ENCODE measurements at places on chromosomes 2 and 18.

DNA sequence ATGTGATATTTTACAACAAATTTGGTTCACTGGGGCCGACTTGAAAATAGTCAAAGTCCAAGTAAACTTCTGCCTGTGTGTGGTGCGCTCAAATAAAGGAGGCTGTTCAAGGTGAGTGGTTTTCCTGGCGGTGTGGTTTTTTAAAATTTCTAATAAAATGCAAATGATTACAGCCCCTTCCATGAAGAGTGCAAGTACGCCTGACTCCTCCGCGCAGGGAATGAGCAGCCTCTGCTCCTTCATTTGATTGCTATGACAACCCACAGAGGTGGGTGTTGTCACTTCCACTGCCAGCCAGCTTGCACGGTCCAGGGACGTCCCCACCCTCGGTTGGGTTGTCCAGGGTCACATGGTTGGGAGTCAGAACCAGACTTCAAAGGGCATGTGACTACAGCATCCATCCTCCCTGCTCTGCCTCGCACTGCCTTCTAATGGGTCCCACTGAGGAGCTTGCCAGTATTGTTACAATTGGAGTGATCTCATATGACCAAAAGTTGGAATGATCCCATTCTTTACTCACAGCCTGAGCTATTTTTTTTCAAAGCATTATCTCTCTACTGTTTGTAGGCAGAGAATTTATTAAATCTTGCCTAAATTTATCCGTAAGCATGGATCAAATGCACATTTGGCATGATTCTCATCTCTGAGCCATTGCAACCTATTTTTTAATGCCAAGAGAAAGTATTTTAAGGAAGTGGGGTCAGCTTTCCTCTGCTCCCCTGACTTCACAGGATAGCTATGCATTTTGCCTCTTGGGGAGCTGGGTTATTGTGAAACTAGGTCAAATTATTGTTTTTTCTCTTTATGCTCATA lies 121.3 kb downstream of the AGAP1 start:
- no peak for DNase-seq

- no peak for DNase-seq
These were observed 66.7 kb downstream of the SKA1 start for GRCh38 chr18:50441501-50441900.

DNA sequence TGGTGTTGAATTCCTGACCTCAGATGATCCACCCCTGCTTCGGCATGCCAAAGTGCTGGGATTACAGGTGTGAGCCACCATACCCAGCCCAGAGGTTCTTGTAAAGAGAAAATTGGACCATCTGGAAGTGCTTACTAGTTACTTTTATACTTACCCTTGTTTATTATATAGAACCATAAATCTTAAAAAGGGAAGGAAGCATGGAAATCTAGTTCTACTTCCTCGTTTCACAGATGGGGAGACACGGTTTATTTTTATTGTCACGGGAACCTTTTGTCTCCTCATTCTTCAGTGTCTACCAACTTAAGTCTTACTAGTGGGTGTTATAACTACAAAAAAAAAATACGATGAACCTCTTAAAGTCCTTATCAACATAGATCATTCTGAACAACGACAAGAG lies 45.8 kb upstream of the PDK1 start:
- DNase-seq = no peak

DNA sequence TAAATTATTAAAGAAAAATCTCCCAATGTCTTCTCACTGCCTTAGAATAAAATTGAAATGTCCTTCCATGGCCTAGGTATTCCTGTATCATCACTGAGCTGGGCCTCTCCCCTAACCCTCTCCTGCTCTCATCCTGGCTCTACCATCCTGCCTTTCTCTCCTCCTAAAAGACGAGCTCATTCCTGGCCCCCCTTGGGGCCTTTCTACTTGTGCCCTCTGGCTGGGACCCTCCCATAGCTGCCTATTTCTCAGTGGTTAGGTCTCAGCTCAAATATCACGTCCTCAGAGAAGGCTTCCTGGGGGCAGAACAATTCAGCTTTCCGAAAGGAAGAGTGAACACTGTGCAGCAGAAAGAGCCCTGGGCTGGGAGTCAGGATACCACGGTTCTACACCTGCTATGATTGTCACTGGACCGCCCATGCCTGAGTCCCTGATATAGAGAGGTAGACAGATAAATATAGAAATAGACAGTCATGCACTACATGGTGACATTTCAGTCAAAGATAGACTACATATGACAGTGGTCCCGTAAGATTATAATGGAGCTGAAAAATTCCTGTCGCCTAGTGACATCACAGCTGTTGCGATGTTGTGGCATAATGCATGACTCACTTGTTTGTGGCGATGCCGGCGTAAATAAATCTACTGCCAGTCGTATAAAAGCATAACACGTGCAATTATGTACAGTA lies 9.4 kb downstream of the DNPEP start:
- no peak for DNase-seq

GRCh38 chr2:15732341-15733077 lies 140.8 kb downstream of the DDX1 start:
- DNase-seq = no peak

GRCh38 chr2:18855027-18855426 lies 265.7 kb upstream of the NT5C1B start:
- DNase-seq = no peak

DNA sequence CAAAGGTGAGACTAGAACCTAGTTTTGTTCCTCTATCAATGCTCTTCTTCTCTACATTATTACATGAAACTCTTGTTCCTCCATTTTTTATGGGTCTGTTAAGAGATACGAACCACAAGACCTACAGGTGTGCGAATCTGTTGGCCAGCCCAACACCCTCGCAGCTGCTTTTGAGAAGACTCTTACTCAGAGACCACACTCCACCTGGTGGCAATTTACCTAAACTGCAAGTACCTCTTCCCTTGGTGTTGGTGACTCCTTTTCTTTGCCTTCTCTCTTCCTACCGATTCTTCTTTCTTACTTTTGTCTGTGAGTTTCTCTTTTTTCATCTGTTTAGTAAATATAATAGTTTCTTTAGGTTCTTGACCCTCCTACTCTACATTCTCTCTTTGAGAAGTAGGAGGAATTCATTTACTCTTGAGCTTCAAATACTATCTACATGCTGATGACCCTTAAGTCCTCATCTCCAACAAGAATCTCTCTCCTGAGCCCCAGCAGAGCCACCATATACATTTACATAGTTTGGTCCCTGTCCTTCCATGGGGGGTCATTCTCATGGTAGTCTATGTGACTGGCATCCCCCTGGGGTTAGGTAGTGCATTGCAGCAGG lies 81.8 kb upstream of the GAREM1 start:
- peak; percentile 39 for DNase-seq

- no peak for DNase-seq
These were observed 181.7 kb upstream of the ETAA1 start for GRCh38 chr2:67215214-67216055.

DNA sequence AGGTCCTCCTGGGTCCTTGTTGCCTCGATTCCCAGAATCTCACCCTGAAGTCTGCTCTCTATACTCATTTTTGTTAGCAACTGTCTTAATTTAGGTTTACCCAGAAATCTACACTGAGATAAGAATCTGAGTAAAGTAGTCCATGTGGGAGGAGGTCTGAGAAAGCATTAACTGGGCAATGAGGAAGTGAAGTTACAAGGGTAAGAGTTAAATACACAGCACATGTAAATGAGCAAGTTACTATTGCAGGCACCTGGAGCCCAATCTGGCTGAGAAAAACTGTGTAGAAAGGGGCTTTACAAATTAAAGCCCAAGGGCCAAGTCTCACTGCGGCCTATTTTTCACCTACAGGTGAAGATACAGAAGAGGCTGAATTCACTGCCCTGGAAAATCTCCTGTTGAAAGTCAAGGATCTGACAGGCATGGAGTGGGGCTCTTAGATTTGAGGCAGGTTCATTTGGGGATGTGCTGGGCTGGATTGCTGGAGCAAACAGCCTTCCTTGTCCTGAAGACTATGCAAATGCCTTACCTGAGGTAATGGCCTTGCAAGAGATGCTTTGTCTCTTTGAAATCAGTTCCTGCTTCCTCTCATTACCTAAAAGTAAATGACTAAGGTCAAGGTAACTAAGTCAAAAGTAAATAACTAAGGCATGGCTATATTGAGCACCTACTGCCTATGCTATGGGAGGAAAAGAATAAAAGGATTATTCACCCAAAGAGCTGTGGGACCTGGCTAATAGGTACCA lies 84.4 kb upstream of the DYNAP start:
- DNase-seq = no peak

DNA sequence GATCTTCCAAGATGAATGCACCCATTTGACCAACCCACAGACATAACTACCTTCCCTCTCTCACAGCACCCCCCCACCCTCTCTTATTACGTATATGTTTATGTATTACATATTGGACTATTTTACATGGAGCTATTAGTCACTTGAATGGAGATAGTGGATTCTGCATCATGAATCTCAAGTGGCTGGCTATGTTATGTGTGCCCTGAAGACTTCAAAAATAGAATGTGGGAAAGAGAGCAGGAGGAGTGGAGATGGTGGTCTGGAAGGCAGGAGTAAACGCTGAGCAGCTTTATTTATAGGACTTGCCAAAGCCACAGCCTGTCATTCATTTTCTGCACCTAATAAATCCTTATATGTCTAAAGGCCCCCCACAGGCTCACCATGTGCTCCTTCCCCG lies 4.9 kb downstream of the ANTXR1 start:
- DNase-seq = no peak

DNA sequence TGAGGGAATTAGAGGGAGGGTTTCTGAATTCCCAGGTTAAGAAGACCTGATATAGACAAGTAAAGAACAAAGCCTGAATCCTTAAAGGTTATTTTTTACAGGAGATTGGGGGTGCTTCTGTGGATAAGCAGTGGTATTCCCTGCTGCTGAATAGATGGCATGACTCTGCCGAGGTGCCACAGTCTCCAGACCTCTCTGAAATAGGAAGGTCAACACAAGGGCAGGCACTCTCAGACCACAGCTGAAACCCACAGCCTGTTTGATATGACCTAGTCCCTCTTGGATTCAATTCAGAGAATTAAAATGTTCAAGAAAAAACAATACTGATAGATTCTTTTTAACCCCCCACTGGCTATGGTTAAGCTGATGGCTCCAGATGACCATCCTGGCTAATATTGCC lies 259.3 kb downstream of the PTGR3 start:
- DNase-seq = no peak

GRCh38 chr2:44314362-44314761 lies 39.1 kb downstream of the SLC3A1 start:
- DNase-seq = no peak

DNA sequence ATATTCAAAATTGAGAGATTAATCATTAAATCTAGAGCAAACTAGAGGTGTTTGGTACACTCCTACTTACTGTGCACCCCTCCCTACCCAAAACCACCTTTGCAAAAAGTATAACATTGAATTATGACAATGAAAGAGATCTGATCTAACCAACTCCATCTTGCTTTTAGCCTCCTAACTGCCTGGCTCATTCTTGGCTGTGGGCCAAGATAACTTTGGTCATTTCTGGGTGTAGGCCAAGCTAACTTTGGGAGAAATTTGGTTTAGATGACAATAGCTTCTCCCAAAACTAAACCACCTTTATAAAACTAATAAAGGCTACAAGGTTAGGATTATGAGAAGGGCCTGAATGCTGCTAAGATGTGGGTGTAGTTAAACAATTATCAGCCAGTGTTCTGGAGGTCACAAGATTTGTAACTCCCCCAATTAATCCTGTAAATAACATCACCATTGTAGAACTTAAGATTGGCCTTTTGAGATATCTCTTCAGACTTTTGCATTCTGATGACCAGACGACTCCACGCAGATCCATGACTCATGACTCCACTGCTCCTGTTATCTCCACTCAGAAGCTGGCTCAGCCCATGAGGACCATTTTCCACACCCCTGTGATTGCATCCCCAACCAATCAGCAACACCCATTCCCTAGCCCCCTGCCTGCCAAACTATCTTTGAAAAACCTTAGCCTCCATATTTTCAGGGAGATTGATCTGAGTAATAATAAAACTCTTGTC lies 160.2 kb downstream of the FBXO15 start:
- DNase-seq = no peak

GRCh38 chr2:15973481-15974401 lies 33.4 kb downstream of the MYCN start:
- no peak for DNase-seq

GRCh38 chr18:79584491-79585394 lies 94.9 kb upstream of the CTDP1 start:
- peak; percentile 14 for DNase-seq

DNA sequence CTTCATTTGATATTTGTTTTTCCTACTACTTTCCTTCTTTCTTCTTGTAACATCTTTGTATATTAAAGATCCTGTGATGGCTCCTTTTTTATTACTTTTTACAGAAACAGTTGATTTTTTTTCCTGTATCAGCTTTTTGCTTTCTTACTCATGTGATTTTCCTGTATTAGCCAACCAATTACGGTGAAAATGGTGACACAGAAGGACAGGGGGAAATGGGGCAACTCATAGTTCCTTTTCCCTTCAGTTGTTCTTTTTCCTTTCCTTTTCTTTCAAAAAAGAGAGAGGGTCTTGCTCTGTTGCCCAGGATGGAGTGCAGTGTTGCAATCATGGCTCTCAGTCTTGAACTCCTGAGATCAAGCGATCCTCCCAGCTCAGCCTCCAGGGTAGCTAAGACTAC lies 117.8 kb downstream of the ATL2 start:
- no peak for DNase-seq

GRCh38 chr2:7430421-7430868 lies 513.2 kb downstream of the RNF144A start:
- no peak for DNase-seq

DNA sequence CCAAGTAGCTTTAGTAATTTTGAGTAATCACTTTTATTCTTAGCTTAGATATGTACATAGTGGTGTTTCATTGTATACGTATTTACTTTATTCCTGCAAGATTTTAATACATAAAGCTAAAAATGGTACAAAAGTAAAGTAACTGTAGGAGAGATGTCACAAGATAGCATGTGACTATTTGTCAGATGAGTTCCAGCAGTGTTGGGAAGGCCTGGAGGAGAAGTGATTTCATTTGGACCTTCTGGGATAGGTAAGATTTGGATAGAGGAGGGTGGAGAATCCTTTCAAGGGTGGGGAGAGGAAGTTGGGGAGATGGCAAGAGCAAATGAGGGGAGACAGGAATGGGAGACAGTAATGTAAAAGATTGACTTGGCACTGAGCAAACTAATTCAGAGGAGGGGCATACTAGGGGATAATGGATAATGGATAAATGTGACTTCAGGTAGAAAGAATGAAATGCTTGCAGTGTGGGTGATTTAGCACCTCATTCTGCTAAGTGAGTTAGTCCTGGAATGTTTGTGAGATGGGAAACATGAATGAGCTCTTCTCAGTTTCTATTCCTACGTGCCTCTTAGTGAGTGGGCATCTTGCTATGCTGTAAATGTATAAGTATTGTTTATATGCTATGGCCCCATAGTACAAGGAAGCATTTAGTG lies 10.5 kb downstream of the WDR43 start:
- DNase-seq = no peak

DNA sequence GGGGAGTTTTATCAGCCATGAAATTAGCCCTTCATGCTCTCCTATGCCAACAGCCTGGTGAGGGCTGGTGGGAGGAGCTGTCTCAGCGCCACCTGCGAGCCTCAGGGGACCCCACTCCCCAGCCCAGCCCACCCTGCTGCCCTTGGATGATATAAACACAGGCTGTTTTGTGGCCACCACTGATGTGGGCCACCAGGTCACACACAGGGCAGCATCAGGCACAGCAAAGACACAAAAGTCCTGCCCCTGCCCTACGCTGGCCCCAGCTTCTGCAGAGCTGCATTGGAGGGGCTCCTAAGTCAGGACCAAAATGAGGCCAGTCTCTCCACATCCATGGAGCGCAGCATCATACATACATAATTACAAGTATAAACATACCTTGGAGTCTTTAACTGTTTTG lies 110.6 kb upstream of the TEX51 start:
- DNase-seq = no peak

- no peak for DNase-seq
These were observed 46.3 kb upstream of the AQP4 start for GRCh38 chr18:26911840-26912239.
